ENCODE measurements at places on chromosomes 13 and 19. TPM values are rescaled to one million over a fixed set of nuclear protein-coding genes. Genes with fewer than 3 reads are reported as not detected.

DMWD gene
- 14.3 TPM for total RNA-seq

MISP gene
- 1.3 TPM for total RNA-seq

CCDC194 gene
- total RNA-seq = 0.56 TPM

ATP8B3 gene
- 0.51 TPM for total RNA-seq

C5AR1 gene
- 1.2 TPM for total RNA-seq

CYP2F1 gene
- total RNA-seq = not detected

All from pancreas (tissue), 10 donors.